ENCODE measurements at places on chromosomes 2 and 18.

DNA sequence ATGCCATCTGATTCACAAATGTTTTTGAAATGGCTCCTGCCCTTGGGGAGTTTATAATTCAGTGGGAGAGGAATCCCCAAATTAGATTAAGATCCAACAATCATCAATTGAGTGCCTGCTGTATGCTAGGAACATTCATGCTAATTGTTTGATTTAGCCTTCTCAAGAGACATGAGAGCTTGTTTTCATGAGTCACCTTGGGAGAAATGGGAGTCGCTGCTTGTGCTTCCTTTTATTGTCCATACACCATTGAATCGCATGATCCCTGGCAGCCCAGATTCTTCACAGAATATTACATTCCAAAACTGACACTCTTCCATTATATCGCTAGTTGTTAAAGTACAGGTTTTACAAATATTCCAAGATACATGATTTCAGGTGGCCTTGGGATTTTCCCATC lies 106.0 kb upstream of the MAP3K20 start:
- no peak for DNase-seq

DNA sequence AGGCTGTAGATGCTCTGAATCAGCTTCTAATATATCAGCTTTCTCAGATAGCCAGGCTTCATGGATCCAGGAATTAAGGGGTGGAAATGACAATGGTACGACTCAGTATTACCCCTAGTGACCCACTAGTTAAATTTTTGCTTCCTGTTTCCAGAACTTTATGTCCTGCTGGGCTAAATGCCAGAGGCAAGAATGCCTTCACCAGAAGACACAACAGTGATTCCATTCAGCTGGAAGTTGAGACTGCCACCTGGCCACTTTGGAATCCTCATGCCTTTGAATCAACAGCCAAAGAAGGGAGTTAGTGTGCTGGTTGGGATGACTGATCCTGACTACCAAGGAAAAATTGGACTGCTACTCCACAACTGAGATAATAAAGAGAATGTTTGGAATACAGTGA lies 239.1 kb downstream of the ASXL3 start:
- DNase-seq: no peak

GRCh38 chr2:88472811-88473210 lies 20.3 kb upstream of the FOXI3 start:
- DNase-seq: no peak

- DNase-seq: no peak
Observed at GRCh38 chr2:32963941-32964340, 17.2 kb downstream of the LTBP1 start.

DNA sequence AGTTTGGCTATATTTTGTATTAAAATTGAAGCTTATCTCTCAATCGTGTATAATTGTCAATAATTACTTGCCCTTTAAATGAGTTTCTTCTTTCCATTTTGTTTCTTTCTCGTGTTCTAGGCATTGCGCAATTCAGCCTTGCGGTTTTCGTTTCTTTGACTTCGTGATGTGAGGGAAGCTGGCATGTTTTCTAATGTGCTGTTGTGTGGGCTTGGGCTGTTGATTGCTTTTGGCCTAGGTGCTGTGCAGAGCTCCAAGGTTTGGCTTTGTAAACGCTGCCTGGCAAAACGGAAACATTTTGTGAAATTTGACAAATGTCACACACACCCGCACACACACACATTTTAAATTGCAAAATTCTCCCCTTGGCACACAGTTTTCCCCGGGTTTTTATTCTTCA lies 242.6 kb upstream of the TCF4 start:
- DNase-seq: no peak

DNA sequence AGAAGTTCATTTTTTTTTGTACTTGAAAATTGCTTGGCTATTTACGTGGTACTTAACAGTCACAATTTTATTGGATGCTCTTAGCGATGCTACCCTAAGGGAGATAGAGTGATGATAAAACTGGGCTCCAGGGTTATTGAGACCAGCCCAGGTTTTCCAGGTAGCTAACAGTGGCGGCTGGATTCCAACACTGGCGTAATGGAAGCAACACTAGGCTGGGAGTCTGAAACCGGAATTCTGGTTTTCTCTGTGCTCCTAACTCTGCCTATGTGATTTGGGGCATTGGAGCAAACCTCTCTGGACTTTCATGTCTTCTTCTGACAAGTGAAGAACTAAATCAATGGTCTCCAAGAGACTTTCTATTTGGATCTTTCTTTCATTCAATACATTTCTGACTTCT lies 9.4 kb upstream of the GALNT14 start:
- no peak for DNase-seq

DNA sequence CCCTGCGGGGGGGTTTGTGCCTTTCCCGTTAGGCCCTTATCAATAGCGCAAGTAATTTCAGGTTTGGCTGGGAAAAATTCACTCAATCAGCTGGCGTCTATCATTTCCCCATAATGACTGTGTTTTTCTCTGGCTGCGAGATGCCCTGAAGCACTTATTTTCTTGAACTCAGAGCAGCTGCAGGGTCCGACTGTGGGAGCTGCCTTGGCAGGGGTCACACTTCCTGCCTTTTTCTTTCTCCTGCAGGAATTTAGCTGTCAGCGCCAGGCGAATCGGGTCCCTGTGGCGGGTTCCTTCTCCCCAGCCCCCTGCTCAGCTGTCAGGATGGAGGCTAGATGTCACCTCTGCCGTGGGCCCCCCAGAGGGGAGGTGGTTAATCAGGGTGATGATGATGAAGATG lies 81.3 kb upstream of the HPCAL1 start:
- no peak for DNase-seq

DNA sequence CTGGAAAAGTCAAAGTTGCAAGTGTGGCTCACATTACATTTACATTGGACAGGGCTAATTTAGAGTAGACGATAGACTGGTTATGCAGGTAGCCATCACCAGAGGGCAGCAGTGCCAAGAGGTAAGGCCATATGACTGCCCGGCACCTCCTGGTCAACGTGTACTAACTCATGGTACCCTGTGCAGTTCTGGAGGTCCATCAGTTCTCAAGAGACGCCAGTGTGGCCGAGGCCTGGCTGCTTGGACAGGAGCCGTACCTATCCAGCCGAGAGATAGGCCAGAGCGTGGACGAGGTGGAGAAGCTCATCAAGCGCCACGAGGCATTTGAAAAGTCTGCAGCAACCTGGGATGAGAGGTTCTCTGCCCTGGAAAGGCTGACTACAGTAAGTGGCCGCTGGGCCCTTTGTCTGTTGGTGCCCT lies 65.8 kb upstream of the EML6 start:
- DNase-seq: no peak

GRCh38 chr18:42937436-42937835 lies 178.0 kb downstream of the RIT2 start:
- DNase-seq: no peak

- DNase-seq: no peak
Observed at GRCh38 chr2:135798275-135798705, 38.7 kb downstream of the LCT start.

GRCh38 chr2:241865957-241866789 lies 3.4 kb upstream of the RTP5 start:
- no peak for DNase-seq

DNA sequence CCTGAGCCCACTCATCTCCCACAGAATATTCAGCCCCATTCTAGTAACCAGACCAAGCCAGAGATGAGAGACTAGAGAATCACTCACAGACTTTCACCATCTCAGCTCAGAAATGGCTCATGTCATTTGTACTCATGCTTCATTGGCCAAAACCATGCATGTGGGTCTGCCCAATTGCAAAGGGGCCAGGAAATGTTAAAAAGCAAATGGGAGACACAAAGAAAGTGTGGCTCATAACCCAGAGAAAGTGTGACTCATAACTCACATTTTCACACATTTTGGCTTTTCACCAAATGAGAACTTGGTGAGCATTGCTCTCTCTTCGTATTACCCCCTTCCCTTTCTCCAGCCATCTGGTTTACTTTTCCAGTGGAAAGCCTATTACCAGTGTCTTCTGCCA lies 66.2 kb downstream of the MDH1 start:
- no peak for DNase-seq

DNA sequence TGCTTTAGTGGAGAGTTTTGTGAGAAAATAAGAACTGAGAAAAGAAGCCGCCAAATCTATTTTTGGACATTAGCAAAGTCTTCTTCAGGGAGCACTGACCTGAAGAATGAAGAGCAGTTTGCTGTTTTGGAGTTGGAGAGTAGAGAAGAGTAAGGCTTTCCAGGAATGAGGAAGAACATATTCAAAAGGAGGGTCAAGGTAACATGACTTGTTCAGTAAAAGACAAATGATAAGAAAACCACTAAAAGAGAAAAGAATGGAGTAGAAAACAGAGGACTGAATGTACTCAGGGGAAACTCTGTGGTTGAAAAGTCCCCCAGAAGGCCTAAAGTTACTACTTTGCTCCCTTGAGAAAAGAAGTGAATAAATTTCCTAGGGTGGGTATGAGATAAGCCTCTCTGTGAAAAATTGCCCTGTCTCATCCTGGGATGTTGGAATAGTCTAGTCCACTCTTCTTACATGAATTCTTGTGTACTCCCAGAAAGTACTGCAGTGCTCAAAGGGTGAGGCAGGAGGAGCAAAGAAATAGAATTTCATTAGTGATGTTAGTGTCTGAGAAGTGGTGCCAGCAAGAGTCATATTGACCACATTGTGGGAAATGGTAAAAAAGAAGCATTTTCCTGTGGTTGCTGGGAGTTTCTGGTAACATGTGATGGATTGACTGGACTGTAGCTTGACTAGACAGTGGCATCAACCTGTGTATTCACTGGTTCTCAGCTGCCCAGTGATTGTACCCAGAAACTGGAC lies 27.8 kb downstream of the MBD5 start:
- no peak for DNase-seq

DNA sequence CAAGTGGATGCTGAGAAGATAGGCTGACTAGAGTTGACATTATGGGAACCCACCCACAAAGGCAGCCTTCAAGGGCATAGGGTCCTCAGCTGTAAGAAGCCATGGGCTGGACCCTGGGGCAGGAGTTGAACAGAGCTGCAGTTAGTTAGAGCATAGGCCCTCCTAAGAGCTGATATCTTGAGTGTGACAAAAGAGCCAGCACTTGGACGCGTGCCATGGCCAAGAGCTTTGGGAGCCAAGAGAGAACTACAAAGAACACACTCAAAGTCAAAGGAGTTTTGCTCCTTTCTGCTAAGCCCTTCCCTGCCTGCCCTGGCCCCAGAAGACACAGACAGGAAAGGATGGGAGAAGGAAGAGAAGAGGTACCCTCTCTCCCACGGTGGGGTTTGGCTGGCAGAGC lies 29.9 kb upstream of the AGAP1 start:
- no peak for DNase-seq

DNA sequence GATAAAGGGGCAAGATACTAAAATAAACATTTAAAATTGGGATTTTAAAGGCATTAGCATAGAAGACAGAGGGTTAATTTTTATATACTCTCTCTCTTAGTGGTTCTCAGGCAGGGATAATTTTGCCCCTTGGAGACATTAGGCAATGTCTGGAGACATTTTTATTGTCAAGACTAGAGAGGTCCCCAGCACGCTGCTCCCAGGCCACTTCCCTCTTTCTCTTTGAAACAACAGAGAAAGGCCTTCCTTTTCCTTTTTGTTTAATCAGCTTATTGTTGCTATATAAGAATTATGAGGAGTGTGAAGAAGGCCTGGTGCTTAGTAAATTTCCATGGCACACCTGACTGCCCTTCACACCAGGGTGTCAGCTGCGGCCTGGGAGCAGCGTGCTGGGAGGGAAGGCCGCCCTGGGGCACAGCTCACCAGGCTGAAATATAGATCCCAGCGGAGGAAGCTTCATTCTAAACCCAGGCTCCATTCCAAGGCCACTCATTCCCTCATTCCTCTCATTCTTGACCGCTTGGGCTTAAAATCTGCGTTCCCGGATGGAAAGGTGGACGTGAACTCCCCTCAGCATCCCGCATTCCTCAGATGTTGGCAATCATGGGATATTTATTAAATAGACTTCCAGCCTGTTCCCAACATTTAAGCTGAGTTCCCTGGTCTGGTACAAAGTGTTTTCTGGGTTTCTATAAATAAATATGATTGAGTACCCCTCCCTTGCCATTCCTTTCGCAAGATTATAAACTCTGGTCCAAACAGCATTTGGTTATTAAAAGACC lies 22.5 kb downstream of the SLC14A2 start:
- no peak for DNase-seq

- no peak for DNase-seq
Observed at GRCh38 chr2:189328848-189329245, 112.4 kb upstream of the WDR75 start.

- no peak for DNase-seq
Observed at GRCh38 chr2:84077496-84077895, 381.6 kb downstream of the SUCLG1 start.

DNA sequence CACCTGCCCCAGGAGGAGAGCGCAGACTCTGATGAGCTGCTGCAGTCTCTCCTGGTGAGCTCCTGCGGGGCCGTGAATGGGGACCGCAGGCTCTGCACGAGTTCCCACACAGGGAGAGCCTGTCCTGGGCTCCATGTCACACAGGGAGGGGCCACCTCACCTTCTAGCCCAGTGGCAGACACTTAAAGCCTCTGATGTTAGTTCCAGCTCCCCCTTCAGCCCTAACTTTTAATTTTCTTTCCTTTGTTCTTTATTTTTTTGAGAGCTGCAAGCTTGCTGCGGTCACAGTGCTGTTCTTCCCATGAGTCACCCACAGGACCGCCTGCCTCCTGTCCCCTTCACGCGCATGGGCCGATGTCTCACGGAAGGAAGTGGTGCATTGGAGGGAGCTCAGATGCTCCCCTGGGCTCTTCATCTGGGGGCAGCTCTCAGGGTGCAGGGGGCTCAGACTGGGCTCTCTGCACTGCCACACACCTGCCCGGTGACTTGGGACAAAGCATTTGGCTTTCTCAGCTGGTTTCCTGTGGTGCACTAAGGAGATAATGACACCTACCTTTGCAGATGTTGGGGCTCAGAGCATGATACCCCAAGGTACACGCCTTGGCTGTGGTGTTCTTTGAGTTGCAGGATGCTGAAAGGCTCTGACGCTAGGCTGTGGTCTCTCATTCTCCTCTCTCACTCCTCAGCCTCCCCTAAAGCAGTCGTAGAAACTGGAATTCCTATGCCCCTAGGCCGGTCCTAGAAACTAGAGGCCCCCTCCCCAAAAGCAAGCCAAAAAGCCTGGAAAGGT lies 37.2 kb upstream of the PXDN start:
- no peak for DNase-seq

- DNase-seq: no peak
Observed at GRCh38 chr2:18690342-18690741, 101.0 kb upstream of the NT5C1B start.

DNA sequence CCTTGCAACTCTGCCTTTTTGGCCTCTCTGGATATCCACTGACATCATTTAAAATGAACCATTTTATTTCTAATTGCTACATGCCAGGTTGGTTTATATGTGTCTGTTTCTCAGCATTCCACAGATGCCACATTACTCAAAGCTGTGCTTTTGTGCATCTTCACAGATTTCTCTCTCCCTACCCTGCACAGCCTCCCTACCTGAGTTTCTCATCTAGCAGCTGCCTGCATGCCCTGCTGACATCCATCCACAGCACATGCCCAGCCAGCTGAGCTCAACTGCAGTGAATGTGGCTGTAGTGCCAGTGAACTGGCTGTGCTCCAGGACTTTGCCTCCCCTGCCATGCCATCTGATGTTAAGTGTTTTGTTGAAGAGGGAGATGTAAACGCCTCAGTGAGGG lies 44.5 kb downstream of the PKP4 start:
- no peak for DNase-seq

Data from ovary (tissue), 10 donors.